CD4-positive, alpha-beta T cell treated with Interleukin-1 beta for 1 hour (primary cell): ENCODE measurements at places on chromosomes 7 and 10.
A peak's percentile ranks its signal among the peaks of the same experiment; 100 is the strongest.

DNA sequence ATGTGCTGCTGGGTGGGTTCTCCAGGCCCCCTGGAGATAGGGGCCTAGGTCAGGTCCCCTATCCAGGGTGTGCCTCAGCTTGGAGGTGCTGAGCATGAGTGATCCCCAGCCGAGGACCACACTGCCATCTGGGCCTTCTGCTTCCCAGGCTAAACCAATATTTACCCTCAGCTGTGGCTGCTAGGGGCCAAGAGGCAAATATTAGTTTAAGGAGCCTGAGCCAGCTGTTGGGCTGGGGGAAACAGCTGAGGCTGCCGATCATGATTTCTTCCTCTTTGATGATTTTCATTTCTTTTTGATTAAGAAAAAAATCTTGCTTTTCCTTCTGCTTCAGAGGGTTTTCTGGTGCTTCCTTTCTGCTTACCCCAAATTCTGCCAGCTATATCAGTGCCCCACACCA, 83.4 kb downstream of the NEURL1 start:
- DNase-seq: no peak

DNA sequence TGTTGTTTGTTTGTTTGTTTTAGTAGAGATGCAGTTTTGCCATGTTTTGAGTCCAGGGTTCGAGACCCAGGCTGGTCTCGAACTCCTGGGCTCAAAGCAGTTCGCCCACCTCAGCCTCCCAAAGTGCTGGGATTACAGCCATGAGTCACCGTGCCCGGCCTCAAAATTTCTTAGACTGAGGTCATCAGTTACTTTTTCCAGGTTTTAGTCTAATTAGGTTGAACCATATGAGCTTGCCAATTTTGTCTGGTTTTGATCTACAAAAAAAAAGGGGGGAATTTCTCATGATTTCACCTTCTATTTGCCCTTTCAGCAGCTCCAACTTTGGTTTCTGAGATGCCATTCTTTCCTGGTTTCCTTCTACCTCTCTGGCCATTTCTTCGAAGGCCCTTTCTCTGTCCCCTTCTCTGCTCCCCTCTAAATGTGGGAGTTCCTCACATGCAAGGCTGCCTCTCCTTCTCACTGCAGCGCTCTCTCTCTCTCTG, 5.5 kb downstream of the CUEDC2 start:
- no peak for DNase-seq

- DNase-seq: no peak
Measured at GRCh38 chr10:102721954-102722353, 7.5 kb downstream of the SFXN2 start.

GRCh38 chr7:47298636-47299035, 283.3 kb downstream of the TNS3 start:
- DNase-seq: no peak

DNA sequence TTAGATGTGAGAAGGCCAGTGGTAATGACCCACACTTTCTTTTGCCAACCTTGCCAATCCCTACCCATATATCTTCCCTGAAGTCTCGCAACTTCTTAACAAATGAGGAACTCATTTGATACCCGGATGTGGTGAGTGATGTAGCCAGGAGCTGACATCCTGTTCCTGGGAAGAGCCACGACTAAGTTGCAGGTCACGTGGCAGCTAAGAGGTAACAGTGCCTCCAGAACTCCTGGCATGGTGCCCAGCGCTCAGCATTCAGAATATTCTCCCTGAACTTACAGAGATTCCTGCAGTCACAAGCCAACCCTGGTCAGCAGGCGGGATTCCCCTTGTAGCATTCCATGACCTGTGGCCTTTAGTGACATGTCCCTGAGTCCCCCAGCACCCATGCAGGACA, 282.5 kb downstream of the GALNT17 start:
- no peak for DNase-seq

GRCh38 chr10:72063703-72064391, 24.5 kb downstream of the SPOCK2 start:
- no peak for DNase-seq

DNA sequence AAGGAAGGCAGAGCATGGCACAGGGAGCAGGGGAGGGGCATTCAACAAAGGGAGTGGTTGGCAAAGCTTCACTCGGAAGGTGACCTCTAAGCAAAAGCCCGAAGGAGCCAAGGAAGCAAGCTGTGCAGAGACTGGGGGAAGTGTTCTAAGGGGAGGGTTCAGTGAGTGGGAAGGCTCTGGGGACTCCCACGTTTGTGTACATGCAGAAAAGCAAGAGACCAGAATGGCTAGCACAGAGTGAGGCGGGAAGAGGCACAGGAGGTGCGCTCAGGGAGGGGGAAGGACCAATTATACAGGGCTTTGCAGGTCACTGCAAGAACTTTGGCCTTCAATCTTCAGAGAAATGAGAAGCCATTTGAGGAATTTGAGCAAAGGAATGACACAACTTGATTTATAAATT, 7.4 kb downstream of the ARHGAP21 start:
- DNase-seq: no peak

DNA sequence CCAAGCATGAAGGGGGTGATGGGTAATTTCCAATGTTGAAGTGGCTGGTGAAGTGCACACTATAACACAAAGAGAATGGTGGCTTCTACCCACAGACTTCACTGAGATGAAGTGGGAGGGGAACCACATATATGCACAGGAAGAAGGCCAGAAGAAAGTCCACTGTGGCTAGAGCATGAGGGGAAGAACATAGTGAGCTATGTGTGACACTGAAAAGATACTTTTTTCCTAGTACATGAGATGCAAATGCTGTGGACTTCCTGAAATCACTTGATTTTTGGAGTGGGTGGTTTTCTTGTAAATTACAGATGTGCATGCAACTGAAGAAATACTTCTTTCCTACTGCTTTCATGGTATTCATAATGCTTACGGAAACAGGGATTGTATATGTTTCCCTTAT, 115.6 kb upstream of the PHYHIPL start:
- DNase-seq: no peak

DNA sequence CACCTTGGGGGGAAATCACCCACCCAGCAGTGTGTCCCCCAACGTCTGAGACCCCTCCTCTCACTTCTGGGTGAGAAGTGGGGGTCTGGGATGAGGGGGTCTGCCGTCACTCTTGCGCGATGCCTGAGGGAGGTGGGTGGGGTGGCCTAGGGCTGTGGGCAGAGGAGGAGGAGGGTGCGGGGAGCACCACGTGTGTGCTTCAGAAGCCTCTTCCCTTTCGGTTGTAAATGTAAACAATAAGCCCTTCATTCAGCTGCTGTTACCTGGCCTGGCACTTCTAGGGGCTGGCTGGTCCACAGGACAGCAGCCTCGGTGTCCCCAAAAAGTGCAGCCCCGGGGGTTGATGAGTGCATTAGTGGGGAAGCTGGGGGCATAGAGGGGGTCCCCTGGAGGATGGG, 1.3 kb downstream of the CLIP2 start:
- no peak for DNase-seq

DNA sequence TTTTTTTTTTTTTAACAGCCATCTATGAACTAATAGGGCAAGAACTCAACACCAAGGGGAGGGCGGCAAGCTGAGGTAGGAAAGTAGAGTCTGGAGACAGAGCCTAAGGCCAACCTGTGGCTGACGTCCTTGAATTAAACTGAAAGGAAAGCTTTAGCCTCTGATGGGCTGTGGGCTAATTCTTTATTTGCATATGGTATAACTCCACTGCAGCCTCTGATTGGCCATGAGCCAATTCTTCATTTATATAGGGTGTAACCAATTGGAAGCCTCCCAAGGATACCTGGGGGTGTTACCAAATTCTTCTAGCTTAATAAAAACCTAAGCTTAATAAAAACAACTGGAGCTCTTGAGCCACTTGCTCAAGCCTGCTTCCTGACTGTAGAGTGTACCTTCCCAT, 10.3 kb downstream of the TYW1 start:
- no peak for DNase-seq

GRCh38 chr7:20932785-20933527, 146.3 kb upstream of the SP8 start:
- DNase-seq: no peak

GRCh38 chr7:2499719-2500430, 19.7 kb upstream of the LFNG start:
- DNase-seq: no peak

DNA sequence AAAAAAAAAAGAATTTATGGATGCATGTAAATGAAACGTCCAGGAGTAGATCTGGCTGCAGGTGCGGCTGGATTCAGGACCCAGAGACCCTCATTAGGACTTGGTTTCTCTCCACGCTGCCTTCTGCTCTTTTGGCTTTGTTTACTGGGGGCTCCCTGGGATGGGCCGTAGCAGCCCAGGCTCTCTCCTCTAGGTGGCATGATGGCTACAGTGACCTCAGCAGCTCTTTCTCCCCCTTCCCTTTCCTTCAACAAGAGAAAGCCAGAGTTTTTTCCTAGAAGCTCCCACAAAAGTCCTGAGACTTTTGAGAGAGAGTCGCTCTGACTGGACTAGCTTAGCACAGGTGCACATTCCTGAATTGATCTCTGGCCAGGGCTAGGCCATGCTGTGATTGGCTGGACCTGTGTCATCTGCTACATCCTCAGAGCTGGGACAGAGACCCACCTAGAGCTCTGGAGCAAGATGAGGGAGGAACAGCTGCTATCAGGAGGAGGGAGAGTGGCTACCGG, 67.8 kb upstream of the PDCD4 start:
- peak; percentile 57 for DNase-seq

DNA sequence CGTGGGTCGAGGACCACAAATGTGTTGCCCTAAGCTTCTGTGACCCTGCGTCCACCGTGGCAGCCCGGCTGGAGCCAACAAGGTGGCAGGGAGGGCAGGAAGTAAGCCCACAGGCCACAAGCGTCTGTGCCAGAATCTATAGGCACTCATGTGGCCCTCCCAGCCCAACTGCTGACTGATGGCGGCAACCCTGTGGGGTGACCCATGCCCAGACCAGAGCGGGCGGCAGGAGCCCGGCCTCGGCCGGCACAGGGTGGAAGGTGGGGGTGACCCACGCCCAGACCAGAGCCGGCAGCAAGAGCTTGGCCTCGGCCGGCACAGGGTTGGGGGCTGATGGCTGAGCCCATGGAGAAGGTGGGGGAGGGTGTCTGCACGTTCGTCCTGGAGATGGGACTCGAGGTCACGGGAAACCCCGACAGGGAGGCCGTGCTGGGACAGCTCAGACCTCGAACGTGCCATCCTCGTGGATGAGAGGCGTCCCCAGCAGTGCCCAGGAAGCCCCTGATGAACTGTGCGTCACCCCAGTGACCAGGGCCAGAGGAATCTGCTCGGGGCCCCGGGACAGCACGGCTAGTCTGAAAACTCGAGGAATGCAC, 181.0 kb downstream of the ELFN1 start:
- DNase-seq: no peak

- DNase-seq: no peak
Measured at GRCh38 chr7:19061331-19061730, 56.1 kb downstream of the TWIST1 start.

DNA sequence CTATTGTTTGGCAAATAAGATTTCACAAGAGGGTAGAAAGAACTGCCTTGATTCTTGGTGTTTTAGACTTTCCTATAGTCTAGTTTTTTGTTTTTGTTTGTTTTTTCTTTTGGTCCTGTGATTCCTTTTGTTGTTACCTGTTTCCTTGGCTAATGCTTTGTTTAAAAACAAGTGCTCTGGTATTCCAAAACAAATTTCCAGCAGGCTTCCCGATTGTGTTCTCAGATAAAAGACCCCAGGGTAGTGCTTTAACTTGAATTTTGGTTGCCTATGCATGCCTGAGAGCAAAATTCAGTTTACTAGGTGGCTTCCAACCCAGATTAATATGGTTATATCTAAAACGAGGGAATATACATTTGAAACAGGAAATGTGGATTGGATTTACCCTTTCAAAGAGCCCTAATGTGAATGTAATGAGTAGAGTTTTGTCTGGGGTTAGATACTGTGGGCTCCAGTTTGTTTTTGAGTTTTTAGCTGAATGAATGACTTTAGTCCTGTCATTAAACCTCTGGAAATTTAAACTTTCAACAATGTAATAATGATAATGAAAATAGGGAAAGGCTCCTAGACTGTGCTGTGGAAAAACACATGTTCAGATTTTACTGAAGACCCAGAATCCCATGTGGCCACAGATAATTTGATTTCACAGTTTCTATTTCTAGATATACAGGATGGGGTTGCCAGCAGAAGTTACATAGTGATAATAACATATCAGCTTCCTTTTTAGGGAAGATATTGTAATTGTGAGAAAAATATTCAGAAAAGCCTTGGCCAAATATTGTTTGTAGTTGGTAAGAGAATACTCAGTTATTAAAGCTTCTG, 23.9 kb downstream of the AUTS2 start:
- no peak for DNase-seq

GRCh38 chr7:14839307-14839706, 63.2 kb downstream of the DGKB start:
- DNase-seq: no peak

DNA sequence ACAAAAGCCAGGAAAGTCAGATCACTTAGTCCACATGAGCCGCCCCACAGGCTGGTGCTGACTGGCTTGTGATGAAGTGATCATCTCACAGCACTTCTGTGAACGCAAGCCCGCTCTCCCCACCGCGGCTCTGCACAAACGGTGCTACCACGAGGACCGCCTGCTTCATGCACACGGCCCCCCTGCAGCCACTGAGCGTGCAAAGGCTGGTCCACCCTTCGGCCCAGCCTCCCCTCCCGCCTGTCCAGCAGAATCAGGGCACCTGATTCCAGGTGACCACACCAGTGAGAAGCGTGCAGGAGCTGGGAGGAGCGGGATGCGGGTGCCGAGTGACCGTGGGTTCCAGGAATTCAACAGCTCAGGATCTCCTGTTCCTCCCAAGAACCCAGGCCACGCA, 32.2 kb downstream of the MAD1L1 start:
- DNase-seq: no peak

DNA sequence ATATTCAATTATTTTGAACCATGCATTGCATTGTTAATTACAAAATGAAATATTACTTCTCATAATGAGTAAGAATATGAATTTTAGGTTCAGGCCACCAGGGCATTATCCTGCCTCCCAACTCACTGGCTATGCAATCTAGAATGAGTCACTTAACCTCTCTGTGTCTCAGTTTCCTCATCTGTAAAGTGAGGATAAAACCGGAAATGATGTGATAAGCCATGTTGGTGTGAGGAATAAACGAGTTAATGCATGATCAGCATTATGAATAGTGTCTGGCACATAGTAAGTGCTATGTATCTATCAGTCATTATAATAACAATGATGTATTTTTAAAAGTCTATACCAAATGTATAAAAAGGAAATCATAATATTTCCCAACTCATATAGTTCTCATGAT, 85.5 kb downstream of the SEMA3D start:
- no peak for DNase-seq

GRCh38 chr10:79490400-79491142, 21.8 kb upstream of the EIF5AL1 start:
- DNase-seq: no peak

GRCh38 chr10:23402856-23403255, 36.0 kb upstream of the OTUD1 start:
- no peak for DNase-seq

- DNase-seq: no peak
Measured at GRCh38 chr10:91210014-91210413, 10.4 kb upstream of the PCGF5 start.
